ENCODE measurements at places on chromosomes 1 and 21.

DNA sequence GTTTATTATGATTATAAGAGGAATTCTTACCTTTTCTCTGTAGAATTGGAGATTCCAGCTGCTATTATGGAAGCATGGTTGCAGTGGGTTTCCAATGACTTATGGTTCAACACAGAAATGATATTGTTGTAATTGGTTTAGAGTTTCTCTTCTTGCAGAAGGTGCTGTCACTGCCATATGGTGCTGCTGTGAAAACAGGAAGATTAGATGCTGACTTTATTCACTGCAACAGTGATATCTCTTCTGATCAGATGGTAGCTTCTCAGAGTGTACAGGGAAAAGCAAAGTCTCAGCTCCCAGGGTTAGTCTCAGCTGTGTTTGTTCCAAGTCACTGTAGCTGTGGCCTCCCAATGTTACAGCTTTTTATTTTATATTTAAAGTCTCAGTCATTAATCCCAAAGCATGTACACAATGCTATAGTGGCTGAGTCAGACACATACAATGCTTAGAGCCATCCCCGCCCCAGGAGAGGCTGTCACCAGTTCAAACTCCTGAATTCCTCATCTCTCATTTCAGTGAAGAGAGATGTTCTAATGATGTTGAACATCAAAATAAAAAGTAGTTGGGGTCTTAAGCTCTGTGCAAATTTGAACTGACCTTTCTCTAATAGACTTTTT lies 42.7 kb upstream of the RGS2 start:
- DNase-seq = no peak

GRCh38 chr1:30186586-30186985 lies 536.8 kb downstream of the MATN1 start:
- DNase-seq = no peak

DNA sequence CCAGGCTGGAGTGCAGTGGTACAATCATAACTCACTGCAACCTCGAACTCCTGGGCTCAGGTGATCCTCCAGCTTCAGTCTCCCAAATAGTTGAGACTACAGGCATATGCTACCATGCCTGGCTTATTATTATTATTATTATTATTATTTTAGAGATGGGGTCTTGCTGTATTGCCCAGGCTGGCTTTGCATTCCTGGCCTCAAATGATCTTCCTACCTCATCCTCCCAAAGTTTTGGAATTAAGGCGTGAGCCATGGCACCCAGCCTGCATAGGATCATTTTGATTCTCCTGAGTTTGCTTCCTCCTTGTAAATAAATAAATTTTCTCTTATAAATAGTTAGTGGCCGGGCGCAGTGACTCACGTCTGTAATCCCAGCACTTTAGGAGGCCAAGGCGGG lies 6.2 kb downstream of the DDI2 start:
- DNase-seq = no peak

DNA sequence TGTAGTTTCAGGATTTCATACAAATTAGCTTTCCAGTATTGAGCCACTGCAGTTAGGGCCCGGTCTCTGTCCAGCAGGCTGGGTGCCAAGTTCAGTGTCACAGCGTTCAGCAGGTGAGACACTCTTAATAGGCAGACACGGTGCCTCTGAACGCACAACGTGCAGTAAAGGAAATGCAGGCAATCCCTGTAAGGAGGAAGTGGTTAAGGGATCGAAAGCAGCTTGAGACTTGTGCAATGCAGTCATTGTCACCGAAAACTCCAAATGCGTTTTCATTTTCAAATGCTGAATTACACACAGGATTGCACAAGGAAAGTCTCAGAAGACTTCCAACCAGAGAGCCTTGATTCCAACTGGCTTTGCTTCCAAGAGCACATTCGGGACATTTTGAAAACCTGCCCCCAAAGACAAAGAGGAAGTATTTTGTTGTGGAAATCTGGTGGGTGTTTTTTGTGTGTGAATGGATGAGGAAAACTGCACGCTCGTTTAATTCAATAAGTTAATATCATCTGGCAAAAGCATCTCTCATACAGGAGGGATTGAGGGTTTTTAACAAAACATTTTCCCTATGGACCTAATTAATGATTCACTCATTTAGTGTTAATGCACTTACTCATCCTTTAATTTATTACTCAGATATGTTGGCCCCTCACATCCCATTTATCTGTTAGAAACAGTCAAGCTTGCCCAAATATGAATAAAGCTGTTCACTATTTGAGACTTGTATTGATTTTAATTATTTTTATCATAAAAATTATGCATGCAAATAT lies 61.6 kb downstream of the PTGS2 start:
- DNase-seq = no peak

DNA sequence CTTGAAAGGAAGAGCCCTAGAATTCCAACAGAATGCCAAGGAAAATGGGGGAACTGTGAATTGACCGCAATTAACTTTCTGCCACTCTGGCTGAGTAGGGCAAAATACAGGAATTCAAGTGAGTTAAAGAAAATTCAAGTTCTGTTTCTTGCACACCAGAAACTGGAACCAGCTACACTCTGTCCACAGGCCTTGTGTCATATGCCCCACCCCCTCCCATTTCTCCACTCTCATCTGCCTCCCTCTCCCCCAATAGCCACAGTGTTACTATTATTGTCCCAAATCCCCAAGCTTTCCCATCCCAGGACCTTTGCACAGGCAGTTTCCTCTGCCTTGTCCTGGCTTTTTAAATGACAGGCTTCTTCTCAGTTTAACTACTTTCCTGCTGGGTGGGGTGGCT lies 4.3 kb upstream of the STK40 start:
- no peak for DNase-seq

- DNase-seq = no peak
Observed at GRCh38 chr1:225567789-225568188, 85.1 kb downstream of the ENAH start.

GRCh38 chr1:59096501-59096900 lies 200.4 kb upstream of the FGGY start:
- DNase-seq = no peak

DNA sequence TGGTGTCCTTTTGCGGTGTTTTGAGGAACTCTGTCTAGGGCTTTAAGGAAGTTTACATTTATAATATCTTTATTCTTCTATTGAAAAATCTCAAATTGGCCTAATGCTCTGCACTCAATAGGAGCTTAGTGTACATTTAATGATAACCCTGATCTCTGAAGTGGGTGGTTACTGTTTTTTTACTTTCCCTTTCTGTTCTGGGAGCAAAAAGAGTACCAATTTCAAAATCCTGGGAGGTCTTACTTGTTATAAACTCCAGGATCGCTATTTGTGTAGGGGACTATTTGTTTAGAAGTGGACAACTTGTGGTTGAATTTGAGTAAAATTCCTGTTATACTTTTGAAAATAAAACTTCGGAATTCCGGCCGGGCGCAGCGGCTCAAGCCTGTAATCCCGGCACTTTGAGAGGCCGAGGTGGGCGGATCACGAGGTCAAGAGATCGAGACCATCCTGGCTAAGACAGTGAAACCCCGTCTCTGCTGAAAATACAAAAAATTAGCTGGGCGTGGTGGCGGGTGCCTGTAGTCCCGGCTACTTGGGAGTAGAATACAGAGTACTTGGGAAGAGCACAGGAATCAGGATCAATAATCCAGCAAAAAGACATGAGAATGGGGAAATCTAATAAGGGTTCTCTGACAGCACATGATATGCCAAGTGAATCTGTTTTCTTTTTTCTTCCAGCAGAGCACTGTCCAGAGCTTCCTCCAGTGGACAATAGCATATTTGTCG lies 1.1 kb downstream of the C4BPB start:
- no peak for DNase-seq

- no peak for DNase-seq
Observed at GRCh38 chr1:91846007-91846638, 39.8 kb downstream of the TGFBR3 start.

DNA sequence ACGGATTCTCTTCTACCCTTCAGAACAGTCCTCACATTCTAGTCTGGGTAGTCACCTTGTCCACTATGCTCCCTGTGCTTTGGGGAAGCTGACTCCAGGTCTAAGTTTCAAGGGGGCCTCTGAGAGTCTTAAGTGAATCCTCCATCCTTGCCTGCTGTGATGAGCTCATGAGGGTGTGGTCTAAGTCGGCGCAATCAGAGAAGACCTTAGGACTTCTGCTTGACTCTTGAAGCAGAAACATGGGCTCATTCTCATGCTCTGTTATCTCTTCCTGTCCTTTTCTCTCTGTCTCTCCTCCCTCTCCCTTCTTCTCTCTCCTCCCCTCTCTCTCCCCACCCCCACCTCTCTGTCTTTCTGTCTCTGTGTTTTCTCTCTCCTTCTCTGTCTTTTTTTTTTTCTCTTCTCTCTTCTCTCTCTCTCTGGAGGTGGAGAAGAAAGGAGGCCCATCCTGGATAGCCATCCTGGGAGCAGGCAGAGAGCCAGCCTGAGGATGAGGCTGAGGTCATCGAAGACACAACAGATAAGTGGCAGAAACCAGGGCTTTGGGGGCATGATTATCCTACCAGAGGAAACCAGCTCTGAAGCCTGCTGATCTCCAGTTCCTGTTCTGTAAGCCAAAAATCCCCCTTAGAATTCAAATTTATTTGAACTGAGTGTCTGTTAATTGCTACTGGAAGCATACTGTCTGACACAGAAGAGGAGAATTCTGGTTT lies 245.6 kb downstream of the SIPA1L2 start:
- DNase-seq = no peak

DNA sequence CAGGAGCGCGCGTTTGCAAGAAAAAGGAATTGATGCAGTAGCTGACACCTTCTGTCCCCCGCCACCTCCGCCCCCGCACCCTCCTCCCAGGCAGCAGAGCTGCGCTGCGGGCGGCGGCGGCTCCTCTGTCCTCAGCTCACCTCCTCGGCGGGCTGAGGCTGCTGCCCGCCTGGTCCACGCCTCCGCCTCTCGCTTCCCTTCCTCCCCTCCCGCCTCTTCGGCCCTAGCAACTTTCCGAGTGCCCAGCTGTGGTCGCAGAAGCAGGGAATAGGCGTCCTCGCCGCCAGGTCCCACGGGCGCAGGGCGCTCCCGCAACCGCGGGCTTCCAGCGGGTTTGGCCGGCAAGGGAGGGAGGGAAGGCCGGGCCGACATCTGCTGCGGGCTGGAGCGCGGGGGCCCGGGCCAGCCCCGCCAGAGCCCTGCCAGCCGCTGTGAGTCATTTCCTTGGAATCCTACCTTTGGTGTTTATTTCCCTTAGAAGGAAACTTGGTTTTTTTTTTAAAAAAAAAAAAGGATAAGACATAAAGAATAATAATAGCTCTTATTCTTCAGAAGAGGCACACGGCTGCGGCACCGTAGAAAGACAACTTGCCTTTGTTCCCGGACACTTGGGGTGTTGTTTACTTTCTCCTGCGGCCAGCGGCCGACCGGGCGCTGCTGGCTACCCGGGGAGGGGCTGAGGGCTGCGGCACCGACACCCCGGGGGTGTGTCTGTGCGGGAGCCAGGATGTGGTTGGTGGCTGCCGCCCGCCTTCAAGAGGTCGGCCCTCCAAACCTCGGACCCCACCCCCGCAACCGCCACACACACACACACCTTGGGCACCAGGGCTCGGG lies 1.1 kb downstream of the SERTAD4 start:
- no peak for DNase-seq

DNA sequence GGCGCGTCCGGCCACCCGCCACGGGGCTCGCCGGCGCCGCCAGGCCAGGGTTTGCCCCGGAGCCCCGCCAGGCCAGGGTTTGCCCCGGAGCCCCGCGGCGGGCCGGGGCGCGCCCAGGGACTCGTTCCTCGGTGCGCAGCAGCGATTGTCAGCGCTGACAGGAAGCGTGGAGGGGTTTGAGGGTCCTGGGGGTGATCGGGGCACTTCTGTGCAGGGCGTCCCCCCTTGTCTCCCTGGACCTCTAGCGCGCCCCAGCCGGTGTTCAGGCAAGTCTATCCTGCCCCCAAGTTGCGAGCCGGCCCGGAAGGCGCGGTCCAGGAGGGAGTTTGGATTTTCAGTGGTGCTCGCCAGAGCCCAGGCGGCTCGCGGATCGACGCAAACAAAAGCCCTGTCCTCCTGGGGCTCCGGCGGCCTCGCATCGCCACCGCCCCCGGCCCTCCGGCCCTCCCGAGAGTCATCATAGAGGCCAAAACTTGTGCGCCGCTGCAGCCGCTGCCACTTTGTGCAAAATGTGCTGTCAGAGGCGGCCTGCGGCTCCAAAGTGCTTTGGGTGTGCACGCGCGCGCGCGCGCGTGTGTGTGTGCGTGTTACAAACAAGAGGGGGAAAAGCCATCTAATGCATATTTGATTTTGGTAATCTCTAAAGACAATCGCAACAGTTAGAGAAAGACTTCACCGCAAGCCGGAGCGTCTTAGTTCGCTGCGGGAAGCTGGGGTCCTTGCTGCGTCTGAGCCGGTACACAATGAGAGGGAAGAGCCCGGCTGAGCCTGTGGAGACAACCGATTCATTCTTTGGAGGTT lies 1.0 kb downstream of the ROR1 start:
- DNase-seq = no peak

GRCh38 chr1:115179397-115180079 lies 90.2 kb upstream of the TSPAN2 start:
- no peak for DNase-seq

- DNase-seq = no peak
Observed at GRCh38 chr1:41487126-41488039, 2.9 kb upstream of the EDN2 start.

DNA sequence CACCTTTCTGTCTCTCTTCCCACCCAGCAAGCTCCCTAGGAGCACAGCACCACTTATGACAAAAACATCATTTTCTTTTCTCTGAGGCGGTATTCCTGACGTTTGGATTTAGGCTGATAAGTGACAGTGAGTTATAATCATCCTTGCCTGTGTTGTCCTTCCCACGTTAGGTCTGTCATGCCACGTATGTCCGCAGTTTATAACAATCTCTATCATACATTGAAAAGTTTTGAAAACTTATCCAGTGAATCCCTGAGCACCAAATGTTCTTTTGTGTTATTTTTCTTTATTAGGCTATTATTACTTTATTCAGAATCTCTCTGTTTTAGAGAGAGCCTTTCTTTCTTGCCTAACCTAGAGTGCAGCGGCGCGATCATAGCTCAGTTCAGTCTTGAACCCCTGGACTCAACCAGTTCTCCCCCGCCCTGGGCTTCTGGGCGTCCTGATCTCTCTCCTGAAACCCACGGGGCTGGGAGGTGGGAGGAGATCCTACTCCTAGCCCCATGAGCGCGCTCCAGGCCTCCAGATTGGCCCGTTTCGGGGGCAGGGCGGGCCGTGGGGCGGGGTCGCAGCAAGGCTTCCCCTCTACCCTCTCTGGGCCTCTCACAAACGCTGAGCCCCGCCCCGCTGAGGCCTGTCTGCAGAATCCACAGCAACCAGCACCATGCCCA lies at the start of gene GSTM2:
GSTM2 (plus strand) TSS at position 606 of the 671 bp plus-strand sequence; CDS start at position 665, 59 bp downstream.
- DNase-seq = peak; percentile 22

GRCh38 chr1:211200311-211200710 lies 58.9 kb upstream of the RCOR3 start:
- no peak for DNase-seq
